ENCODE measurements at places on chromosomes 3 and 15. TPM values are rescaled to one million over a fixed set of nuclear protein-coding genes. Genes with fewer than 3 reads are reported as not detected.

Gene STOML1
- total RNA-seq = 11.8 TPM

Gene PIGBOS1
- 29.1 TPM for total RNA-seq

Gene C3orf85
- total RNA-seq = not detected

Gene C15orf61
- total RNA-seq = 3.4 TPM

Gene BMF
- 1.6 TPM for total RNA-seq

Gene GOLGA6A
- 0.09 TPM for total RNA-seq

Gene ERICH6
- total RNA-seq = not detected

Gene FETUB
- not detected for total RNA-seq

Gene U2SURP
- 96.8 TPM for total RNA-seq

Gene MED12L
- total RNA-seq = 0.68 TPM

Gene NR2E3
- total RNA-seq = not detected

Gene FBLN2
- total RNA-seq = 2.1 TPM
